ENCODE measurements at places on chromosomes 6 and 20.

- DNase-seq, result no peak
- no peak overlapping the region for H3K27ac ChIP-seq
- H3K27me3 ChIP-seq, result no peaks in the 10 kb centered on the region
- H3K4me3 ChIP-seq, result no peak overlapping the region
Measured at GRCh38 chr6:99768166-99768565, 161.5 kb downstream of the PRDM13 start.

- H3K27ac ChIP-seq, result peak within 1 kb of the TSS; percentile 75
- peak within 1 kb of the TSS; percentile 76 for H3K4me3 ChIP-seq
- no peaks in the 10 kb centered on the region for H3K27me3 ChIP-seq
- no peaks in the 10 kb centered on the region for H3K36me3 ChIP-seq
Measured at GRCh38 chr6:107114926-107115694, at the start of gene BEND3. BEND3 (minus strand) TSS chr6:107115515; CDS start chr6:107099285, 16,230 bp downstream.

- no peaks in the 10 kb centered on the region for H3K36me3 ChIP-seq
- H3K27ac ChIP-seq, result no peak overlapping the region
- DNase-seq, result no peak
- no peak overlapping the region for H3K4me3 ChIP-seq
- no peaks in the 10 kb centered on the region for H3K4me1 ChIP-seq
Measured at GRCh38 chr20:46523108-46523507, 9.7 kb upstream of the ZNF334 start.

DNA sequence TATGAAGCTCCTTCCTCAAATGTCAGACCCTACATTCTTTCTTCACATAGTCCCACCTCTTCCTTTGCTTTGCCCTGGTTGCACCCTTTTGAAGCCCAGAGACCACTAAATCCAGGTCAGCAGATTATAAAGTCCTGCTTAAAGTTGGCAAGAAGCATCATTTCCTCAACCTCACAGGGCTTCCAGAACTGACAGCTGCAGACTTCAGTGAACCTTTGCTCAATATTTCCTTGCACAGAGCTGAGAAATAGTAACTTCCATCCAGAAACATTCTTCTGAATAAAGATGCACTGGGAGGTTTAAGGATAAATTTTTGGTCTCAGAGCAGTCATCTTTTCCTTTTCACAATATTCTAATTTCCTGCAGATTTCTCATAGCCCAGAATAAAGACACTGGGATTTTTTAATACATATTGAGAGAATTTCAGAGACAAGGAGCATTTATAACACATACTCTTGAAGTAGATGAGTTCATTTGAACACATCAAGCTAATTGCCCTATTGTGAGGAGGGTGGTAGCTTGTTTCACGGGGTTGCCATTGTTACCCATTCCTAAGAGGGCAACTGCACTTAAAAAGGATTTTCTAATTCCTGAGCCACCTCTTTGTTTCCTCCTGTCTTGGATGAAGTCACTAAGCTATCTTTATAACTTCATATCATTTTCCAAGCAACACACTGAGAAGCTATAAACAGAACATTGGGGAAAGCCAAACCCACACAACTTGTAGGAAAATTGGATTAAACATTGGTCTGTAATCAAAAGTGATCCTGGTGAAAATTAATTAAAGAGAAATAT lies 150.2 kb upstream of the PLN start:
- no peaks in the 10 kb centered on the region for H3K36me3 ChIP-seq
- H3K4me1 ChIP-seq, result no peaks in the 10 kb centered on the region
- no peak for DNase-seq
- H3K27ac ChIP-seq, result no peak overlapping the region

GRCh38 chr6:152085451-152085921 lies 278.0 kb downstream of the ESR1 start:
- DNase-seq, result no peak
- H3K36me3 ChIP-seq, result no peaks in the 10 kb centered on the region
- H3K27me3 ChIP-seq, result no peaks in the 10 kb centered on the region
- no peaks in the 10 kb centered on the region for H3K4me1 ChIP-seq
- no peak overlapping the region for H3K4me3 ChIP-seq

DNA sequence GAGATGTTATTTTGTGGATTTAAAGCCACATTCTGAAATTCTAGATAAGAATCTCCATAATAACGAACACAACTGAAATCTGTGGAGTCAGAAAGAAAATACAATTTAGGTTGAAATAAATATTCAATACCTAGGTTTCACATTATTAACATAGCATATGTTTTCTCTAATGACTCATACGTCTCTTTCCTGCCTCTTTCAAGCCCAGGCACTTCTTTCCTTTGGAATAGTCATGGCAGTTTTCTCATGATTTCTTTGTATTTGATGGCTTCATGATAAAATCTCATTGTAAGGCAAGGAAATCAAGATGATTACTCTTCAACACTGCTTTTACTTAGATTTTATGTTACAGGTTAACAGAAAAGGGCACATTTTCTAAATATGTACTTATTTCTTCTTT lies 803.7 kb downstream of the PHF3 start:
- no peak for DNase-seq
- no peaks in the 10 kb centered on the region for H3K4me1 ChIP-seq
- H3K36me3 ChIP-seq, result no peaks in the 10 kb centered on the region

- no peak overlapping the region for H3K27ac ChIP-seq
- no peaks in the 10 kb centered on the region for H3K4me1 ChIP-seq
- H3K27me3 ChIP-seq, result peaks cover 12% of the 10 kb centered on the region
- H3K4me3 ChIP-seq, result no peak overlapping the region
- H3K36me3 ChIP-seq, result no peaks in the 10 kb centered on the region
Measured at GRCh38 chr20:61424628-61425420, 172.8 kb downstream of the CDH4 start.

- no peaks in the 10 kb centered on the region for H3K27me3 ChIP-seq
- H3K4me1 ChIP-seq, result no peaks in the 10 kb centered on the region
- DNase-seq, result no peak
Measured at GRCh38 chr6:28597924-28598722, 72.4 kb downstream of the GPX5 start.

DNA sequence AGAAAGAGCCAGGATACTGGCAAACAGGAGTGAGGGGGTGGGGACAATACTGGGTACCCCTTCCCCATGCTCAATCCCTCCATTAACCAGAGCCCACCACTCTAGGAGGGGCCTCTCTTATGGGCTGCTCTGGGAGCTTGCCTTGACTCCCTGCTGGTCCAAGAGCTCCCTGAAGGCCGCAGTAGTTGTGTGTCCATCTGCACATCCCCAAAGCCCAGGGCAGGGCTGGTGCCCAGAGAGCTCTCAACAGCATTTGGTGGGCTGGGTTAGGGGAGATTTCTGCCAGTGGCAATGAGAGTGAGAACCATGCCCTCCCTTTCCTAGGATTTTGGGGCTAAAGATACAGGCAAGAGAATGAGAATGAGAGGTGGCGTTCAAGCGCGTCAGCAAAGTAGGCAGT lies 230.6 kb upstream of the PMEPA1 start:
- H3K36me3 ChIP-seq, result no peaks in the 10 kb centered on the region
- no peaks in the 10 kb centered on the region for H3K4me1 ChIP-seq
- no peaks in the 10 kb centered on the region for H3K27me3 ChIP-seq

DNA sequence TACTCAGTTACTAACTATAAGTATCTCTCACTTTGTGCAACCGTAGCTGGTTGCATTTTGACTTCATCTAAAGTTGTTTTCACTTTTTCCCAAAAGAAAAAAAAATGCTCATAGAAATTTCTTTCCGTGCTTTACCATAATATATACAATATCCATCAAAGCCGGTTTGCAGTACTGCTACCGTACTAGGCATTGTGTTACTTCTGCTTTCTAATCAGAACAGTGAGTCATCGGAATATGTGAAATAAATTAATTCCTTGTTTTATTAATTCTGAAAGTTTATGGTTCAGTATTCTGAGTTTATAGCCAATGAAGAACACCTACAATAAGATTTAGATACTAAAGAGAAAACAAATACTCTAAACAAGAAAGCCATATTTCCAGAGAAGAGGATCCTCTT lies 72.5 kb downstream of the TNFRSF21 start:
- no peaks in the 10 kb centered on the region for H3K36me3 ChIP-seq
- H3K27me3 ChIP-seq, result no peaks in the 10 kb centered on the region
- peaks cover 85% of the 10 kb centered on the region for H3K4me1 ChIP-seq
- H3K27ac ChIP-seq, result peak overlapping the region; percentile 70
- no peak for DNase-seq

DNA sequence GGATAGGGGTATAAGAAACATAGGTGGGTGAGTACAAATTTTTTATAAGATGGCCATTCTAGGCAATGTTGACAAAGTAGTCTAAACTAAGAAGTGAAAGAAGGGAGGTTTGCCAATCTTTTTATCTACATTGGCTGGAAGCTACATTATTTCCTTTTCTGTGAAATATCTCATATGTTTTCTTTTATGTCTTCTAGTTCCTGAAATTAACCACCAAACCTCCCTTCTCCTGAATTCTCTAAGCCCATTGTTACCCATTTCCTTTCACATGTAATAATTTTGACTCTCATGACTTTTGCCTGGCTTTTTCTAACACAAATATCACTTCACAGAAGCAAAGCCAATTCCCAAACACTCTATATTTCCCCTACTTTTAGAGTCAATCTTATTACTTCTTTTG lies 496.2 kb upstream of the JAG1 start:
- H3K27ac ChIP-seq, result no peak overlapping the region
- no peak for DNase-seq
- no peaks in the 10 kb centered on the region for H3K36me3 ChIP-seq
- no peak overlapping the region for H3K4me3 ChIP-seq
- H3K4me1 ChIP-seq, result no peaks in the 10 kb centered on the region

DNA sequence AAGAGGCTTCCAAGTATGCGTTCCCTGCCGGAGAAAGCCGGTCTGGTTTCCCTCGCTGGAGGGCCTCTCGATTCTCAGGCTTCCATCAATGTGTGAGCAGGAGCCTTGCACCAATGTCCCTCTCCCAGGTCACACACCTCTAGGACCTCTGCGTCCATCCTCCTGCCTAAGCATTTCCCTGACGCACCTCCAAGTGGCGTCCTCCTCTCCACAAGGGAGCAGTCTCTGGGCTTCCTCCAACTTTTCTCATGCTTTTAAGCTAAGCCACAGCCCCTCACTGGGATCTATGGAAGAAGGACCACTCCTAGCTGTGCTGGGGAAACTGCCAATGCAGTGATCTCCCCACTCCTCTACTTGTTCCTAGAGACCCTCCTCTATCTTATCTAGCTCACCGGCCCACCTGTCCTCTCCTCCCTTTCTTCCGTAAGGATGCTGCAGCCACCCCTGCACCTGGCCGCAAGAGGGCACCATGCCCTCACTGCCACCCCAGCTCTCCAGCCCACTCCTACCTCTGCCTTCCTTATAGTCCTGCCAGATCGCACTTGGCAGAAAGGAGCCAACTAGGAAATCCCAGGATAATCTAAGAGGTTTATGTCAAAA lies 258.7 kb downstream of the LRFN2 start:
- H3K36me3 ChIP-seq, result no peaks in the 10 kb centered on the region
- DNase-seq, result peak; percentile 86
- H3K27me3 ChIP-seq, result no peaks in the 10 kb centered on the region
- no peak overlapping the region for H3K27ac ChIP-seq

- no peaks in the 10 kb centered on the region for H3K36me3 ChIP-seq
- no peak for DNase-seq
- H3K27me3 ChIP-seq, result no peaks in the 10 kb centered on the region
- H3K4me1 ChIP-seq, result no peaks in the 10 kb centered on the region
- no peak overlapping the region for H3K4me3 ChIP-seq
Measured at GRCh38 chr6:65803186-65803585, 96.2 kb upstream of the EYS start.

DNA sequence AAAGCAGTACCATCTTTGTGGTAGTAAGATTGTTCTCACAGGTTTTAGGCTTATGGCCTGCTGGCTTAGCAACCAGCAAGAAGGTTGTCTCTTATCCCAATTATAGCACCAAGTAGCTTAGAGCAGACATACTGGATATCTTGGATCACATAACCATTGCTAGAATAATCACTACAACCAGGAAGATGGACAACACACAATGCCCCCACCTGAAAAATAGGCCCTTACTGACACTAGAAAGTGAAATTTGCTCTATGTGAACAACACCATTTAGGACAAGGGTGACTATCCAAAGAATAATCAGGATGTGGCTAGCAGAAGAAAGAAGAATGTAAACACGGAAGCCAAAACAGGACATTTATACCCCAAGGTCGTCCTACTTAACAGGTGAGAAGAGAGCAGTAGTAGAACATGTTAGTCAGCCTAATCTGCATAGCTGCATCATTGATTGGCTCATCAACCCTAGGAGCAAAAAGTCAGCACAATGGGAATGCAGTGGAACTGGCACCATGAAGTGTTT lies 172.7 kb upstream of the MARCKS start:
- no peak overlapping the region for H3K4me3 ChIP-seq
- peaks cover 35% of the 10 kb centered on the region for H3K4me1 ChIP-seq
- DNase-seq, result no peak
- H3K36me3 ChIP-seq, result no peaks in the 10 kb centered on the region
- H3K27me3 ChIP-seq, result no peaks in the 10 kb centered on the region

DNA sequence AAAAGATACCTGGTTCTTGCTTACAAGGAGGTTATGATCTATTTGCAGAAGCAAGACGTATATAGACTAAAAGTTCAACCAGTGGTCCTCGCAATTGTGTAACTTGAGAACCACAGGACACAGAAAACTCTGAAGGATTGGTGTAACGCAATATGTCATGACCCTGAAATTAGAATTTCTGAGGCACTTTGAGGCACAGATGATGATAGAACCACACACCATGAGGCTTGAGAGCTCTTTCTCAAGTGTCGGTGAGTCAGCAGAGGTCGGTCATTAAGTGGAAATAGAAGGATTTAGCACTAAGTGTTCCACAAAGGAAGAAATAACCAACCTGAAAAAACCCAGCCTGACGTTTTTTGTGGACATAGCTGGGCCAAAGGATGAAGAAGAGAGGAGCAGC lies 15.3 kb upstream of the CCN2 start:
- no peak overlapping the region for H3K4me3 ChIP-seq
- DNase-seq, result no peak
- H3K27me3 ChIP-seq, result no peaks in the 10 kb centered on the region
- H3K27ac ChIP-seq, result no peak overlapping the region
- peaks cover 23% of the 10 kb centered on the region for H3K4me1 ChIP-seq
- no peaks in the 10 kb centered on the region for H3K36me3 ChIP-seq

- peaks cover 16% of the 10 kb centered on the region for H3K4me1 ChIP-seq
- H3K36me3 ChIP-seq, result no peaks in the 10 kb centered on the region
- peaks cover 7% of the 10 kb centered on the region for H3K27me3 ChIP-seq
- H3K4me3 ChIP-seq, result no peak overlapping the region
Measured at GRCh38 chr20:59403261-59403961, 103.0 kb downstream of the EDN3 start.

DNA sequence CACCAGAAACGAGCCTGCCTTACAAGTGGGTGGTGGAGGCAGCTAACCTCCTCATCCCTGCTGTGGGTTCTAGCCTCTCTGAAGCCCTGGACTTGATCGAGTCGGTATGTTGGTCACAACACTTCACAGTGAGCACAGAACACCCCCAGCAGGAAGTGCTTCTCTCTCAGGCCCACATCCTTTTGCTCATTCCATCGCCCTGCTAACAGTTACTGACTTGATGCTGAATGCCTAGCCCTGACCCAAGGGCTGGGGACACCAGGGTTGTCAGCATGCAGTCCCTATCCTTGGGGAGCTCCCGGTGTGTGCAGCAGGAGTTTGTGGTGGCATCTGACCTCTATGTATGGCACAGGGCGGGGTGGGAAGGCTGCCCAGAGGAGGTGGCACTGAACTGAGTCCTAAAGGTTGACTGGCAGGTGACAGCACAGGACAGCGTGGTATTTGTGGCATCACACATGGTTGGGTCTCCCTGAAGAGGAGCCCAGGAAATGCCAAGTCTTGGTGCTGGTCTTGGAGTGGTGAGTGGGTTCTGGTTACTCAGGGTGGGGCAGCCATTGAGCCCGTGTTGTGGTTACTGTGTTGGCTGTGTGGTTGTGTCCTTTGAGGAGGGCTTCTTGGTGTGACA lies 26.7 kb downstream of the GTSF1L start:
- H3K4me3 ChIP-seq, result no peak overlapping the region
- no peaks in the 10 kb centered on the region for H3K36me3 ChIP-seq
- H3K27me3 ChIP-seq, result no peaks in the 10 kb centered on the region
- no peak for DNase-seq

All from stomach (tissue), 19 donors.